Stimulated activated CD4-positive, alpha-beta T cell treated with anti-CD3 and anti-CD28 coated beads, Interleukin-1b, Interleukin-23, amount 100 ng/mL, for 48 hours (primary cell): ENCODE measurements at places on chromosomes 5 and 9.

DNA sequence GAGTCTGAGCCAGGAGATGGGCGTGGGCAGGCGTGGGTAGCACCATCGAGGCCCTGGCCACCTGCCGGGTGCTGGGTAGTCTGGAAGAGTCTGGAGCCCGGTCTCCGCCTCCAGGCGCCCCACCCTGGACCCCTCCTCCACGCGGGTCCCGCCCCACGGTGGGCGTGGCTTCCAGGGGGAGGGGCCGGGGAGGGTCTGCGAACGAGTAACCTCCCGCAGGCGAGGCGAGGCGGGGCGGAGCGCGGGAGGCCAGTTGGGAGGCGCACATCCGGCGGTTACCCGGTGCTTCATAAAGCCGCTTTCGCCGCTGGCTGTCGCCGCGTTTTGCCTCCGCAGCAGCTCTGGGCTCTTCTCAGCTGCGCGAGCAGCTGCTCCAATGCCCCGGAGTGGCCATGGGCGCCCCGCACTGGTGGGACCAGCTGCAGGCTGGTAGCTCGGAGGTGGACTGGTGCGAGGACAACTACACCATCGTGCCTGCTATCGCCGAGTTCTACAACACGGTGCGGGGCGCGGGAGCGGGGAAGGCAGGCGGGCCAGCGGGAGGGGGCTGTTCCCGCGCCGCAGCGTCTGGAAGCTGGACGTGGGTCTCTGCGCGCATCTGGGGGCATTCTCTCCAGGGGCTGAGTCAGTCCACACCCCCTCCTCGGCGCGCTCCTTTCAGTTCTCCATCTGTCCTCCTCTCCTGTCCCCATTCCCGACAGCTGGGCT is at the start of gene ACER2:
Gene ACER2, plus strand, starts transcription at position 317 of the 708 bp plus-strand sequence. Its CDS starts 76 bp downstream, at position 393.
- peak; percentile 92 for DNase-seq

- DNase-seq, result no peak
Measured at GRCh38 chr9:113184539-113184938, 33.7 kb downstream of the SLC31A2 start.

GRCh38 chr5:83034528-83035207 is 42.5 kb downstream of the TMEM167A start:
- no peak for DNase-seq

- no peak for DNase-seq
Measured at GRCh38 chr5:58259685-58260152, 200.2 kb downstream of the PLK2 start.

GRCh38 chr9:93066978-93067603 is 8.6 kb downstream of the SUSD3 start:
- DNase-seq, result no peak

DNA sequence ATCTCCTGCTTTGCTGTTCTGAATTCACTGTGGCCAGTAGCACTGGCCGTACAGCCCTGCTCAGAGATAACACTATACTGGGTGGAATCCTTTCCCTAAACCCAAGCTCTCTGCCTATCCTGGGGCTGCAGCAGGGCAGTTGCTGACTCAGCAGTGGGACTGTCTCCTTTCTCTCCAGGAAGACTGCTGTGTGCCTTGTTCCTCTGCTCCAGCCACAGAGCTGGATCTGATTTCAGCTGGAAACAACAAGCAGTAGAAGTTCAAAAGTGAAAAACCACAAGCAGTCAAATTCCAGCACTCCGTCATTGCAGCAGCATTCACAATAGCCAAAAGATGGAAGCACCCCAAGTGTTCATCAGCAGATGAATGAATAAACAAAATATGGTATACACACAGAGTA is 105.0 kb downstream of the FBXL7 start:
- DNase-seq, result no peak

GRCh38 chr5:40631236-40631635 is 48.5 kb upstream of the PTGER4 start:
- no peak for DNase-seq
